ENCODE measurements at places on chromosomes 4 and X. TPM values are rescaled to one million over a fixed set of nuclear protein-coding genes. Genes with fewer than 3 reads are reported as not detected.

- no peak overlapping the region for H3K4me3 ChIP-seq
- no peaks in the 10 kb centered on the region for H3K27me3 ChIP-seq
- no peaks in the 10 kb centered on the region for H3K36me3 ChIP-seq
- no peak overlapping the region for H3K27ac ChIP-seq
- no peaks in the 10 kb centered on the region for H3K4me1 ChIP-seq
Measured at GRCh38 chr4:31175242-31175910, 455.2 kb downstream of the PCDH7 start.

DNA sequence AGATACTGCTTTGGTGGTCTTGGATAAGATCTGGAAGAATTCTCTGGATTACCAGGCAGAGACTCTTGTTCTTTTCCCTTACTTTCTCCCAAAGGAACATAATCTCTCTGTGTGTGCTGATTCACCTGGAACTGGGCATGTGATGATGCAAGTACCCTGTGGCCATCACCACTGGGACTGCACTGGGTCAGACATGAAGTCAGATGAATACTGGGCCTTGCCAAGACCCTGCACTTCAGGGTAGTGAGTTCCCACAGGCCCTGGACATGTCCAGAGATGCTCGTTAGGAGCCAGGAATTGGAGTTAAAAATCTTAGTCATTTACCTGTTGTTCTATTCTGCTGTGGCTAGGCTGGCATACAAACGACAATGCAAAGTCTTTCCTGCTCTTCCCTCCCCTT, 290.1 kb upstream of the BMP3 start:
- no peaks in the 10 kb centered on the region for H3K4me1 ChIP-seq
- H3K27ac ChIP-seq, result no peak overlapping the region
- no peak for DNase-seq
- H3K36me3 ChIP-seq, result no peaks in the 10 kb centered on the region
- no peaks in the 10 kb centered on the region for H3K27me3 ChIP-seq

DNA sequence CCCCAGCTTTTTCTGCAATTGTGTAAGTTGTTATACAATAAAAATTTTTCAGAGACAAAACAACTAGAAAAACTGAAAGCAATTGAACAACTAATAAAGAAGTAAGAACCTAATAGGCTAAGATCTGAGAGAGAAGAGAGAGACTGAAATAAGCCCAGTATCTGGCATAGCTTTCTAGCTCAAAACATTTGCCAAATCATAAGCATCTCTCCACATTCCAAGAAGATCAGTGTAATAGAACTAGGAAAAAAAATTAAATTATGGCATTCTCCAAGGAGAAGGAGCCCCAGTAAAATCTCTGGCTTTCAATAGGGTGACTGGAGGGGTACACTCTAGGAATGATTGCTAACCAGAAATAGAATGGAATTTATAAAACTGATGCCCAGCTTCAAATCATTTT, 19.0 kb upstream of the PPP3CA start:
- H3K27me3 ChIP-seq, result no peaks in the 10 kb centered on the region
- no peak overlapping the region for H3K27ac ChIP-seq

DNA sequence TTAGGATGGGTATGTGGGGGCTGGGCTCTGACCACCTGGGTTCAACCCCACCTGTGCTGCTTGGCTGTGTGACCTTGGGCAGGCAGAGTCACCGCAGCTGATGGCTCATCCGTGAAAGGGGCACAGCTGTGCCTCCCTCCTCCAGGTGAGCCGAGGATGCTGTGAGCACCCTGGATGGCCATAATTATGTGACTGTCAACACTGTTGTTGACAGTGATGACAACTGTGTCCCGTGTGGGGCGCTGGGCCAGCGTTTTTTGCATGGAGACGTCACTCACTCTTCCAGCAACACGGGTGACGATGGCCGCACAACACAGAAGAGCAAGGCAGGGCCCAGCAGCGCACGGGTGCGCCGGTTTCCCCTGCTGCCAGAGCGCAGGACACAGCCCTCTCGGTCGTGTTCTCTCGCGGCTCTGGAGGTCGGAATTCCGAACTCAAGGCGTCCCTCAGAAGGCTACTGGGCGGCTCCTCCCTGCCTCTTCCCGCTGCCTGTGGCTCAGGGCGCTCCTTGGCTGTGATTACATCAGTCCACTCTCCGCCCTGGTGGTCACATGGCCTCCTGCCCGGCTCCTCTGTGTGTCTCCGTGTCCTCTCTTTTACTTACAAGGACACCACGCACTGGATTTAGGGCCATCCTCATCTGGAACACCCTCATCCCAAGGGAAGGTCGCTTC, 1.3 kb downstream of the SH3TC1 start:
- peak; percentile 69 for DNase-seq
- peak overlapping the region; percentile 82 for H3K27ac ChIP-seq
- peak overlapping the region; percentile 53 for H3K4me3 ChIP-seq

DNA sequence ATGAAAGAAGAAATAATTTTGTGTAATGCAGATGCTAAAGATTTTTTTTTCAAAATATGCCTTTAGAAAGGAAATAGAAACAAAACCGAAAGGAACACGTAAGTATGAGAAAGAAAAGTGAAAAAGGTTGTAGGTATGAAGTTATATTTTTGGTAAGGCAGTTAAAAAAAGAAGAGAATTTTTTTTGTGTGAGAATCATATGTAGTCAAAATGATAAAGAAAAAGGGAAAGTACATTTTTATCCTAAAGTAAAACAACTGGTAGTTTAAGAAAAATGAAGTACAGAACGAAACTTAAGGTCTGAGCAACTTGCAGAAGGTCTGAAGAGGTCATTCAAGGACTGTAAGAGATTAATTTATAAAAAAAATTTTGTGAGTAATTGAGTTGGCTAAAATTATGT, 164.0 kb upstream of the TRAM1L1 start:
- DNase-seq, result no peak
- no peak overlapping the region for H3K4me3 ChIP-seq
- no peaks in the 10 kb centered on the region for H3K36me3 ChIP-seq
- H3K27ac ChIP-seq, result no peak overlapping the region
- no peaks in the 10 kb centered on the region for H3K4me1 ChIP-seq

GRCh38 chr4:184250795-184251669, 33.4 kb upstream of the ENPP6 start:
- no peak for DNase-seq
- no peaks in the 10 kb centered on the region for H3K27me3 ChIP-seq
- no peaks in the 10 kb centered on the region for H3K36me3 ChIP-seq
- H3K4me3 ChIP-seq, result no peak overlapping the region
- no peak overlapping the region for H3K27ac ChIP-seq
- no peaks in the 10 kb centered on the region for H3K4me1 ChIP-seq

- H3K4me1 ChIP-seq, result no peaks in the 10 kb centered on the region
- no peaks in the 10 kb centered on the region for H3K36me3 ChIP-seq
- H3K27ac ChIP-seq, result no peak overlapping the region
- no peak overlapping the region for H3K4me3 ChIP-seq
Measured at GRCh38 chr4:140220058-140220457, 66.1 kb upstream of the MAML3 start.

The SORBS2 gene
- 132 TPM for total RNA-seq

DNA sequence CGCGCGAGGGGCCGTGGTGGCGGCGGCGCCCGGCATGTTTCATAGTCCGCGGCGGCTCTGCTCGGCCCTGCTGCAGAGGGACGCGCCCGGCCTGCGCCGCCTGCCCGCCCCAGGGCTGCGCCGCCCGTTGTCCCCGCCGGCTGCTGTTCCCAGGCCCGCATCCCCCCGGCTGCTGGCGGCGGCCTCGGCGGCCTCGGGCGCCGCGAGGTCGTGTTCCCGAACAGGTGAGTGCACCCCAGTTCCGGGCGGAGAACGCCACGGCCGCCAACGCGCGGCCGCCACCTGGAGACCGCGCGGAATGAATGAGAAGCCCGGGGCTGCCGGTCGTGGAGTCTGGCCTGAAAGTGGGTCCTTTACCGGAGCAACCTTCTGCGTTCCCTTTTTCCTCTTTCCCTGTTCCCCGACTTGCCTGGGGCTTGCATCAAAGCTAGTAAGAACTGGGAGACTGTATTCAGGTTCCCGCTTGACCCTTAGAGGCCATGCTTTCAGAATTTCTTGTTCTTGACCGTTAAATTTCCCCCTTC, 429 bp downstream of the NOCT start:
- H3K36me3 ChIP-seq, result no peaks in the 10 kb centered on the region
- DNase-seq, result peak; percentile 25
- no peaks in the 10 kb centered on the region for H3K4me1 ChIP-seq

The MTNR1A gene
- not detected for total RNA-seq

Data from breast epithelium (tissue), 4 donors.